NCI-H446 treated with DMSO at 0.1 percent for 48 hours (cell line): ENCODE measurements at places on chromosomes 1 and 21.
A peak's percentile ranks its signal among the peaks of the same experiment; 100 is the strongest.

DNA sequence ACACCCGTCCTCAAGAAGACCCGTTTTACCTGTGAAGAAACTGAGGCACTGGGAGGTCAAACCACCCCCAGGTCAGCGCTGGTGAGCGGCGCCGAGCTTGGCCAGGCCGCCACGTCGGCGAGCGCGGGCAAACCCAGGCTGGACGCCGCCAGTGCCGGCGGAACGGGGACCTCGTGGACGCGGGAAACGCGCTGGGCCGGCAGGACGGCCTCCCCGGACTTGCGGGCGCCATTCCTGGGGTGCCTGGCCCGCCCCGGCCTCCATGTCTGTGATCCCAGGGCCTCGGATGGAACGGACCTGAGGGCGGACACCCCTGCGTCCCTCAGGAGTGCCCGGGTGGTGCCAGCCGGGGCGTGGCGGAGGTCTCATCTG lies 764 bp upstream of the SUMO3 start:
- DNase-seq, result no peak

- no peak for DNase-seq
Measured at GRCh38 chr1:94898491-94899385, 28.2 kb downstream of the CNN3 start.

DNA sequence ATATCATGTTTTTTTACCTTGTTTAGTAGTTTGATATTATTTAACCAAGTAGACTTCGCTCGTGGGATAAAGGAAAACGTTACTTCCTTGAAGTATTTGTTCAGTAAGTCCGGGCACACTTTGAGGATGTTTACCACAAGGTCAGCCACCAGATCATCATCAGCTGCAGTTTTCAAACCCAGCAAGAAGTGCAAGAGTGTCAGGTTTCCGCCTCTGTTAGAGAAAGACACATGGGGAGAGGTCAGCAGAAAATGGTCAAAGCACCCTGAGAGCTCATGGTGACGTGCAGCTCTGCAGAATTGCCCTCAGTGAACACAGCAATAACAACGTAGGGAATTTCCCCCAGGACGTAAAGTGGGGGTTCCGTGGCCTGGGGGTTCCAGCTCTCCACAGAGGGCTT lies 24.4 kb downstream of the URB1 start:
- no peak for DNase-seq

- DNase-seq, result no peak
Measured at GRCh38 chr1:230916587-230917283, 48.4 kb upstream of the C1orf198 start.

GRCh38 chr1:53339736-53340635 lies 12.1 kb upstream of the LRP8 start:
- DNase-seq, result no peak

GRCh38 chr1:201791051-201791778 lies 37.7 kb upstream of the IPO9 start:
- DNase-seq, result peak; percentile 47

- no peak for DNase-seq
Measured at GRCh38 chr1:158035014-158035413, 41.6 kb downstream of the KIRREL1 start.

GRCh38 chr21:28423521-28424190 lies 569.0 kb downstream of the LTN1 start:
- DNase-seq, result no peak

DNA sequence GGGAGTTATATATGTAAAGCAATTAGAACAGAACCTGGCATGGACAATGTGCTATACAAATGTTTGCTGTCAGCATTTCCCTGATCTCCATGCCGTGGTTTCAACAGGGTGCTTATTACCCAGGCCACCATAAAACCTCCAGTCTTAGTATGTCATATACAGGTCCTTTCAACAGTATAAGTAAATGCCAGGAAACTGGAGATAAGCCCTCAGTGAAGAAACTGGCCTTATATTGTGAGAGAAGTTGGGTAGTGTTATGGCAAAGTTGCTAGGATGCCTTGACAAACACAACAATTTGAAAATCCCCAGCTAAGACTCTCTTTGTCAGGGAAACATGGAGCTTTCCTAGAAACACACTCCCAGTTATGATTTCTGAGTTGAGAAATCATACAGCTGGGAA lies 850.2 kb upstream of the ADAMTS5 start:
- no peak for DNase-seq

DNA sequence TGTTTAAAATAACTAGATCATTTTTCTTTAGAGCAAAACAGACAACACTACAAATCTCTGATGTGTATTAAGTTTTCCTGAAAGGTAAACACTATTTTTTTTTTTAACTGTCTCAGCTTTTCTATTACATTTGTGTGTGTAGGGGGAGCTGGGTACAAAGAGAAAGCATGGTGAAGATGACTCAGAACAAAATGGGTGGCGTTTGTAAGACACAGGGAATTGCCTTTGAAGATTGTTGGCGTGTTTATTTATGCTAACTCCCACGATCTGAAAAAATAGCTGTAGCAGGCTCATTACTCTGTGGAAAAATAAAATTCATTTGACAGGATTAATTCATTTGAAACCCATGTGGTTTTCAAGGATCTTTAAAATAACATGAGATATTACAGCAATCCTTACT lies 285.1 kb downstream of the RYR2 start:
- no peak for DNase-seq

DNA sequence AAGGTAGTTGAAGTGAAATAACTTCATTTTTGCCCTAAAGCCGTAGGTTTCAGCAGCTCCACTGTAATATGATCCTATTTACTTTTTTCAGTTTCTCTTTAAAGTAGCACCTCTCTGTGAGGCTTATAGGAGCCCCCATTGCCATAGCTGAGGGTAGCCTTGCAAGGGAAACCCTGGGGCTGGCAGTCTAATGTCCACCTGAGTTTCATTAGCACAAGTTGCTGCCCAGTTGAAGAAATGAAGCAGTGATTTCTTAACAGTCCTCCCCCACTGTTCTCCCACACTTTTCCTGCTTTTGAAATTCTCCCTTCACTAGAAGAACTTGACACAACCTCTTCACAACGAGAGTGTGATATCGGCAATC lies 1.5 kb downstream of the HMCN1 start:
- no peak for DNase-seq

DNA sequence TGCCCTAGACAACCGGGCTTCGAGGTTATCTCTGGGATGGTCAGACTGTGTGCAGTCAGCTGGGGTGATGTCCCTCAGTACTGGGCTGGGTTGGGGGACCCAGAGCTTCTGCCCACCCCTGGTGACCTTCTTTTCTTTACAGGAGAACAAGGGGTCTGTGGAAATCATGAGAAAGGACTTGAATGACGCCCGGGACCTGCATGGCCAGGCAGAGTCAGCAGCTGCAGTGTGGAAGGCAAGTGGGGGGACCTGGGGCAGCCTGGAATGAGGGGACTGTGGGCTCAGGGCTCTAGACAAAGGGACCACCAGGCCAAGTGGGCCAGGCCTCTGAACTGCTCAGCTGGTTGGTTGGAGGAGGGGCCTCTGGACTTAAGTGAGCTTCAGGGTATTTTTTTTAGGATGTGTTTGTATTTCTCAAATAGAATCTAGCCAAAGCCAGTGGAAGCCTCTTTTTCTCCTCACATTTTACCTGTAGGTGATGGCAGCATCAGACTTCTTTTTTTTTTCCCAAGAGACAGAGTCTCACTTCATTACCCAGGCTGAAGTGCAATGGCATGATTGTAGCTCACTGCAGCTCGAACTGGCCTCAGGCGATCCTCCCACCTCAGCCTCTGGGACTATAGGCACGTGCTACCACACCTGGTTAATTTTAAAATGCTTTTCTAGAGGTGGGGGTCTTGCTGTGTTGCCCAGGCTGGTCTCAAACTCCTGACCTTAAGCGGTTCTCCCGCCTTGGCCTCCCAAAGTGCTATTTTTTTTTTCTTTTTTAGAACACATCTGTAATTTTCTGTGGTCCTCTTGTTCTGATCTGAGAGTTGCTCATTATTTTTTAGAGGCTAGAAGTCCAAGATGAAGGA lies 1.9 kb downstream of the RNF187 start:
- DNase-seq, result no peak

- peak; percentile 66 for DNase-seq
Measured at GRCh38 chr1:33182401-33182841, 578 bp upstream of the TRIM62 start.

DNA sequence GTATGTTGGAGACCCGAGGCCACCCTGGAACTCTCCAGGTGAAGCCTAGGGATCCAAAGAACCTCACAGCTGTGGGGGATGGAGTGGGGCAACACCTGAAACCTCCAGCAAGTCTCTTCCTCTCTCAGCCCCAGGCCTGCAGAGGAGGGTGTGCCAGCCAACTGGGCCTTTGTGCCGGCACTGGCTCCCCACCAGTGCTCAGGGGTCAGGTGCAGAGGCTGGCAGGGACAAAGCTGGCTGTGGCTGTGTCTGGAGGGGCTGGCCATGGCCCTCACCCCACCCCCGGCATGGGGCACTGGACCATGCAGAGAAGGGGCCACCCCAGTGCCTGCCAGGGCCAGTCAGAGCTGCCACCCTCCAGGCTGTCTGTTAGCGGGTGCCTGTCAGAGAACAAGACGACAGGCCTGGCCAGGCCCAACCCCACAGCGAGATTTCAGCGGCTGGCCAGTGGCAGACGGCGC lies 3.9 kb downstream of the COL18A1 start:
- no peak for DNase-seq

DNA sequence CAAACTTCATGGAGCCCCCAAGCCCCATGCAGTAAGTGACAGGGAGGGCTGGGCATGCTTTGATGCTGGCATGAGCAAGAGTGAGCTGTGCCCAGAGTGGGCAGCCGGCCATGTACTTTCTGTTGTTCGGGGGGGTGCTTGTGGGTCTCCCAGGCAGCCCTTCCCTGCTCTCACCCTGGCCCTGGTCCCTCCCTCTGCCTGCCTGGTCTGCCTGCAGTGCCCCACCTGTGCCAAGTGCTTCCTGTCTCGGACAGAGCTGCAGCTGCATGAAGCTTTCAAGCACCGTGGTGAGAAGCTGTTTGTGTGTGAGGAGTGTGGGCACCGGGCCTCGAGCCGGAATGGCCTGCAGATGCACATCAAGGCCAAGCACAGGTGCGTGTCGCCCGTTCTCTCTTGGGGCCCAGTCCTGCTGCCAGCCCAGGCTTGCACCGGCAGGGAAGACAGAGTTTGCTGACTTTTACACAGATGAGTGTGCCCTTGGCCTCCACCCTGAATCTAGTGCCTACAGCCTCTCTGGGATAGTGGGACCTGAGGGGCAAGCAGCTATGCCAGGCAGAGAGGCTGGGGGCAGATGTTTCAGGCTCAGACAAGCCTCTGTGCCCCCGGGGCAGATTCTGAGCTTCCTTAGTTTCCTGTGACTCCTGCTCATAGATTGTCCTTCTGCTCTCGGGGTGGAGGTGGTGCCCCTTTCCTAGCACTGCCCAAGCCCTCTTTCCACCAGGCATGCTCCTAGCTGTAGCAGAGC lies 7.6 kb downstream of the ZBTB48 start:
- DNase-seq, result peak; percentile 30

- DNase-seq, result no peak
Measured at GRCh38 chr1:91579658-91580228, 79.1 kb downstream of the CDC7 start.

DNA sequence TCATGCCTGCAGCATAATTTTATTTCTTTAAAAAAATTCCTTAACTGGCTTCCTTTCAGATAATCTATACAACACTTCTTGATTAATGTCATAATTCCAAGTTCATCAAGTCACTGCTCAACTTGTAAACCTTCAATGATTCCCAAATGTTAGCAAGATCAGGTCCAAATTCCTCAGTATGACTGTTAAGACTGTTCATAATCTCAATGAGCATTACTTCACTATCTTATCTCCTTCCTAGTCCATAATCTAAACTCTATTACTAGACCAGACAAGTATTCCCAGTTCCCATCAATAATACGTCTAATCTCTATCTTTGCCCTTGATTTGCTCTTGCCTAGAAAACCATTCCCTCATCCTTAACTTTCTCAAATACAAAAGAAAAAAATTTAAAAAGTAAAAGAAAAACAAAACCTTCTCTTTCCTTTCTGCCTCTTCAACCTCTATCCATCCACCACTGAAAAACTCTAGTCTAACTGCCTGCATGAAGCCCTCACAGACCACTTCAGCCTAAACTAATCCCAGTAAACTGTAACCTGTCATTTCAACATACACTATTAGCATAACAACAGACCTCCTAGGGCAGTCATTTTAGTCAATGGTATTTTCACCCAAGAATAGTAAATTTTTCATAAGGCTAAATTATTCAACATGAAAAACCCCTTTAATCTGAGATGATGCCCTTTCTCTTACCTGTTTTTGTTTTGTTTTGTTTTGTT lies 15.5 kb downstream of the LUZP1 start:
- DNase-seq, result no peak

- no peak for DNase-seq
Measured at GRCh38 chr1:56525489-56526041, 53.8 kb downstream of the PLPP3 start.

GRCh38 chr1:199859491-199859933 lies 168.0 kb upstream of the NR5A2 start:
- DNase-seq, result no peak

DNA sequence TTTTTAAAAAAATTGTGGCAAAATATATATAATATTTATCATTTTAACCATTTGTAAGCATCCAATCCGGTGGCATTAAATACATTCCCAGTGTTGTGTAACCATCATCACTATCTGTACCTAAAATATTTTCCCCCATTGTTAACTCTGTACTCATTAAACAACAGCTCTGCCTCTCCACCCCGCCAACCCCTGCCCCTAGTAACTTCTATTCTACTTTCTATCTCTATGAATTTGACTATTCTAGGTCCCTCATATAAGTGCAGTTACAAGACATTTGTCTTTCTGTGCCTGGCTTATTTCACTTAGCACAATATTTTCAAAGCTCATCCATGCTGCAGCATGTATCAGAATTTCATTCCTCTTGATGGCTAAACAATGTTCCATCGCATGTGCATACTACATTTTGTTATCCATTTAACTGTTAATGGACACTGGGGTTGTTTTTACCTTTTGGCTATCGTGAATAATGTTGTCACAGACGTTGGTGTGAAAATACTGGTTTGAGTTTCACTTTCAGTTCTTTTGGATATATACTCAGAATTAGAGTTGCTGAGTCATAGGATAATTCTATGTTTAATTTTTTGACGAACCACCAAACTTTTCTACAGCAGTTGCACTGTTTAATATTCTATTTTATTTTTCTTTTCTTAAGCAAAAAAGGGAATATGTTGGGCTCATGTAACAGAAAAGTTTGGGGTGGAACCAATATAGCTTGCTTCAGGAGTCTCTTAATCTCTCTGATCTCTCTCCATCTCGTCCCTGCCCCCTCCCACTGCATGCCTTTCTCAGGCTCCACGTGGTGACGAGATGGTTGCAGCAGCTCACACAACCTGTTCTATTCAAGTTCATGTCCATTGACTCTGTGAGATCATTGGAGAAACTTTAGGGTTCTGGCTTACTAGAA lies 25.2 kb upstream of the RCAN1 start:
- no peak for DNase-seq

DNA sequence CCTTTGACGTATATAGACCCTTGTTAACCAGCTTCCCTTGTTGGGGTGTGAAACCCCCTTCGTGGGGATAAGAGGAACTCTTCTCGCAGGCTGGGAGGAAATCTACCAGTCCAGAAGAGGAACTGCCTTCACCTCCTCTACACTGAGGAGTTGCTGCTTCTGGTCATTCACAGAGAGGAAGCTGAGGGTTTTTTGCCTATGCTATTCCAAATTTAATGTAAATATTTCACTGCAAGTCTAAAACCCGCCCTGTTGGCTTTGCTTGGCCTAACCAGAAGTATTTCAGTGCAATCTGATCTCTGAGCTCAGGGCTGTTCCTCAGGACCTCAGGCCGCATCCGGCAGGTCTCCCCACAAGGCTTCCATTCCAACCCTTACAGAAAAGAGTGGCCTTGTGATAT lies 150.1 kb downstream of the HIVEP3 start:
- DNase-seq, result no peak
